Lung (tissue), 17 donors: ENCODE measurements at places on chromosomes 16 and 17.

- DNase-seq = no peak
Observed at GRCh38 chr16:7746941-7747340, 414.3 kb downstream of the RBFOX1 start.

- DNase-seq = peak; percentile 65
Observed at GRCh38 chr17:49901460-49902331, 53.8 kb upstream of the TAC4 start.

DNA sequence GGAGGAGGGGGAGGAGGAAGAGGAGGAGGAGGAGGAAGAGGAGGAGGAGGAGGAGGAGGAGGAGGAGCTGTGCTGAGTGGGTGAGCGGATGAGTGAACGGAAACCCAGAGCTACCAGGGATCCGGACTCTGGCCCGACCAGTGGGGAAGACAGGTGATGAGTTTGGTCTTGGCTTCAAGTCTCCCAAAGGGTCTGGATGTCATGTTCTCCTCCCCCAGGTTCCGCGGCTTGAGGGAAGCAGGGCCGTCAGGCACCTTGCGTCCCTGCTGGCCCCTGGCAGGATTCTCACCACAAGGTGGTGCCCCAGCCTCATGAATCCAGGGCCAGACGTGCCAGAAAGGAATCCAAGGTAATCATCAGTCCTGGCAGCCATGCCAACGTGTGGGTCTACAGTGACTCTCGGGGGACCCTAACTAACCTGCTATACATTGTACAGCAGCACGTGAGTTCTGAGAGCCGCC is 13.5 kb upstream of the ABAT start:
- peak; percentile 59 for DNase-seq

DNA sequence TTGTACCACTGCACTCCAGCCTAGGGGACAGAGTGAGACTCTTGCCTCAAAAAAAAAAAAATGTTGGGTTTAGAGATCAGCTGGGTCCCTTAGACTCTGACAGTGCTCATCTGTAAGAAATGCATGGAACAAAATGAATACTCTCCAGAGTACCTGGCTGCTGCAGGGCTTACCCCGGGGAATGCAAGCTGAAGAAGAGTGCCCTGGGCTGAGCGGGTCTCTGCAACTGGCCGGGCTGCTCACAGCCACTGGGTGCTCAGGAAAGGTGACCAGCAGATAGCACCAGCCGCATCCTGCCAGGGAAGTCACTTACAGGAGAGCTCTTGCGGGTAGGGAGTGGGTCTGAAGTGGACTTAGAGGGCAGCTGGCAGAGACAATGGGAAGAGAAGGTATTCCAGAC is 82.1 kb downstream of the GAS7 start:
- DNase-seq = no peak

DNA sequence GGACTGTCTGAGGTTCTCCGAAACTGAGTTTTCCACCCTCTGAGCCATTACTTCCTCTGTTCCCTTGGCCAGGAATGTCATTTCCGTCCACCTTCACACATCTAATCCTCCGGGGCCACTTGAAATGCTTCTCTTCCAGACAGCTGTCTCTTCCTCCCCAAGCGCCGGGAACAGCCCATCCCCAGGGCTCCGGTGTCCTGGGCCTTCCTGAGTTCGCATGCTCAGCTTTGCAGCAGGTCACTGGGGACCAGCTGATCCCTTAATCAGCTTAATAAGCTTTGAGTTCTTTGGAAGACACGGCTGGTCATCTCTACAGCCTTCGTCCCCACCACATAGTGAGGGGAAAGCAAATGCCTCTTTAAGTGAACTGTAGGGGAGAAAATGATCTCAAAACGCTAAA is 123.4 kb downstream of the DYNLRB2 start:
- DNase-seq = no peak
